ENCODE measurements at places on chromosomes 1 and 21.

GRCh38 chr1:183070923-183071618, 47.9 kb downstream of the LAMC1 start:
- DNase-seq, result peak; percentile 68

- DNase-seq, result no peak
Measured at GRCh38 chr21:43748622-43749021, 27.5 kb downstream of the CSTB start.

GRCh38 chr1:203546274-203546673, 52.3 kb downstream of the OPTC start:
- no peak for DNase-seq

- no peak for DNase-seq
Measured at GRCh38 chr1:61181067-61182038, 99.0 kb downstream of the NFIA start.

DNA sequence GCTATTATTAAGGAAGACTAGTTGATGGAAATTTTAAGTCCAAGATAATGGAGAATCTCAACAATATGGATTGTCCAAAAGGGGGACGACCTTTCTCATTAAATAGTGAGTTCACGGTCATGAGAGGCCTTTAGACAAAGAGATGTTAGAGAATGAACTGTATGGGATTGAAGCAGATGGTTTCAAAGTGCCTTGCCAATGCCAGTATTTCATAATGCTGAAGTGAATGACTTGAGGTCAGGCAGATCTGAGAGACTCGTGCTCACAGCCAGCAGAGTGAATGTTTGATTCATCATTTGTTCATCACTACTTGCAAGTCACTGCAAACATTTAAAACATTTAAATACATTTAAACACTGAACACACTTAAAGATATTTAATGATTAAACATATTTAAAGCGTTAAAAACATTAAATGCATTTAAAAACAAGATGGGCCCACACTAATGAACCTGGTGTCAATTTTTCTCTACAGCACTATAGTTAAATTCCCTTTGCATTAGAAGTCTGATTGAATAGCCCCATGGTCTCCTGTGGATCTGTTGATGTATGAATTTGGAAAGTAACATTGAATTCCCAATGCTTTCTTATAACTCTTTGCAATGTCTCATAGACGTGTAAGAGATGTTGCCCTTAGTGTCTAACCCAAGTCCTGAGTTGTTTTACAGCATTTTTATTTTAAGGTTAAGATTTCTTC, 80.7 kb downstream of the TGFB2 start:
- DNase-seq, result no peak

DNA sequence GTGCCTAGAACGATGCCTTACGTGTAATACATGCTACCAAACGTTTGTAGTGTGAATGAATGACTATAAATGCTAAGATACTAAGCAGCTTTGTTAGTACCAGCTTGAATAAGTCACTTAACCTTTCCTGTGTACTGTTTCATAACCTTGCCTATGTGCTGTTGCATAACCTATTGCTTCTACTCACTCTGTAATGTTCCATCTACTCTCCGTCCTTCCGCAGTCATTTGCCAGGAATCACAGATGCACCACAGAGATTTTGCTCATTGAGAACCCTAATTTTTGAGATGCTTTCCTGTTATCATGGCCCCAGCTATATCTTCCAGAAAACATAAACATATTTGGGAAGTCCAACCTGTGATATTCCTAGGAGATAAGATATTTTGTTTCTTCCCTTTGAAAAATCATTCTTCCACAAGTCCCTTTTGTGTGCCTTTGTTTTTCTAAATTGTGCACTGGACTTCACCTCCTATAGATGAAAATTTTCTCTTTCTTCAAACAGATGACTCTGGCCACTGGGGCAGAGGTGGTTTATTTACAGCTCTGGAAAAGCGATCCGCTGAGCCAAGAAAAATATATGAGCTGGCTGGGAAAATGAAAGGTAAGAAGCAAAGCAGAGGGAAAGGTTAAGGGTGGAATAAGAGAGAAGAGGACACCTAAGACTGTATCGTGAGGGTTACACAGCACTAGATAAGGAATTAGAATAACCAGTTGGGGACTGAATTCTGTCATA, 44.8 kb downstream of the CHD1L start:
- DNase-seq, result no peak

DNA sequence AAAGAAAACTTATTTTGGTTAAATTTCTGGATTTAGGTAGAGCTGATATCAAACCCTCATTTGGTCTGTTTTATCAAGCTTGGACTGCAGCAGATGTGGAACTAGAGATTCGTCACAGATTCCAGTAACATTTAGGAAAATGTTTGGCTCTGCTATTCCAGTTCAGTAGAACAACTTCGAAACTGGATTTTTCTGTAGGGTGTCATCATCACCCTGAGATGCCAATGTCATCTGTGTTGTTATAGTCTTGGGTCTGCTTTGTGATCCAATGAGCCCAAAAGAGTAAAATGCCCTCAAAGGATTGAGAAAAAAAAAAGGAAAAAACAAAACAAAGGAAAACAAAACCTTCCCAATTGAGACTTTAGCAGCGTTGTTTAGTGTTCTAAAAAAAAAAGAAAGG, 55.4 kb downstream of the LAMC2 start:
- DNase-seq, result no peak

DNA sequence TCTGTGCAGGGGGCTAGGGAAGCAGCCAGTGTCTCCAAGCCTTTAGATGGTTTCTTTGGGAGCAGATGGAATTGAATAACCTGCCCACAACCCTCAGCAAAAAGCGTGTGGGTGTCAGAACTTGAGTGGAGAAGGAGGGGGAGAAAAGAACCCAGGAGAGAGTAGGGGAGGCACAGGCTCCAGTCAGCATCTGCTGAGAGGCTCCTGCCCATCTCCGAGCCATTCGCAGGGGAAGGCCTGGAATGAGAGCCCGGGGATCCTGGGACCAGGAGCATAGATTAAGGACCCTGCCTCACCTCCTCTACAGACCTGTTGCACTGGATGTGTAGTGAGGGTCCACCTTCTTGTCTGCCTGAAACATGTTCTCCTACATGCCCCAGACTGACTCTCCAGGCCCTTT, 16.3 kb downstream of the TMEM81 start:
- DNase-seq, result no peak

All from GM20000 (cell line).